NCI-H1105 (cell line): ENCODE measurements at places on chromosomes 1 and 21.
A peak's percentile ranks its signal among the peaks of the same experiment; 100 is the strongest.

- peak; percentile 86 for DNase-seq
Measured at GRCh38 chr1:38296047-38296446, 249.5 kb upstream of the POU3F1 start.

- no peak for DNase-seq
Measured at GRCh38 chr1:183870351-183871077, 65.6 kb downstream of the RGL1 start.

DNA sequence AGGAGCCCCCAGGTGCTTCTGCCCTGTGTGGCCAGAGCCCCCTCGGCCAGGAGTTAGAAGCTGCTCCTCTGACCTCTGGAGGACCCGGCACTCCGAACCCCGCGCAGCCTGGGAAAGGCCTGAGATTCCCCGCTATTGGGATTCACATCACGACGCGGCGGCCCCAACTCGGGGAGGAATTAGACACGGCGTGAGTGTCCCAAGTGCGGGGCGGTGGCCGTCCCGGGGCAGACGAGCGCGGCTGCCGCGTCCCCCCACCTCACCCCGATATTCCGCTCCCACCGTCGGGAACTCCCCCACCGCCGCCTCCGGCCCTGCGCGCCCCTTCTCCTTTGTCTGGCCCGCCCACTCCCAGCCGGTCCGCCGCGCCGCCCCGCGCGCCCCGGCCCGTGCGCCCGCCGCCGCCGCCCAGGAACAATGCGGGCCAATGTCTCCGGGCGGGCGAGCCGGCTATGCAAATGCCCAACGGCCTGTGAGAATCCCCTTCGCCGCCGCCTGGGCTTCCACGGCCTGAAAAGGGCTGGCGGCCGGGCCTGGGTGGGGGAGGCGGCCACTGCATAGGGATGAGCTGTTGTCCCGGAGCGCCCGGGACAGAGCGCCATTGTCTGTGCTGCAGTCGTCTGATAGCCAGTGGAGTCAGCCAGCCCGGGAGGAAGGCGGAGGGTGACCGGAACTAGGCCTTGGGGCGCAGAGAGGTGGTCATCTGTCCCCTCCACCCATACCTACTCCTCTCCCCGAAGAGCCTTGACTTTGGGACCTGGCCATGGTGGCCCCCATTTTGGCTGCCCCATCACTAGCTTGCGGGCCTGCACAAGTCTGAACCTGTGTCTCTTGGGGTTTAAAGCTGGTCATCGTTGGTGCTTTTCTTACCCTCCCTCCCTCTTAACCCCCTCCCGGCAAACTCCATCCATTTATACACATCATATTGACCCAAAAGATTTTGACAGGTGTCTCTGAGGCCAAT, 19.4 kb downstream of the RHBG start:
- no peak for DNase-seq

DNA sequence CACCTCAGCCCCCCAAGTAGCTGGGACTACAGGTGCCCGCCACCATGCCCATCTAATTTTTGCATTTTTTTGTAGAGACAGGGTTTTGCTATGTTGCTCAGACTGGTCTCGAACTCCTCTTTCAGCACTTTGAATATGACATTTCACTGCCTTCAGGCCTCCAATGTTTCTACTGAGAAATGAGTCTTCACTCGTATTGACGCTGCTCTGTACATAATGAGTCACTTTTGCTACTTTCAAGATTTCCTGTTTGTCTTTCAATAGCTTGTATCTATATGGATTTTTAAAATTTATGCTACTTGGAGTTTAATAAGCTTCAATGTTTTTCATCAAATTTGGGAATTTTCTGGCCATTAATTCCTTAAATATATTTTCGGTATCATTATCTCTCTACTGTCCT, 64.7 kb downstream of the GORAB start:
- DNase-seq, result no peak

GRCh38 chr1:30166174-30166573, 557.2 kb downstream of the MATN1 start:
- no peak for DNase-seq

GRCh38 chr1:57013522-57013921, 47.7 kb upstream of the C8B start:
- DNase-seq, result no peak

GRCh38 chr1:9197186-9198099, 37.1 kb upstream of the H6PD start:
- DNase-seq, result no peak

GRCh38 chr1:153422450-153423068, 6.2 kb downstream of the S100A7A start:
- no peak for DNase-seq

DNA sequence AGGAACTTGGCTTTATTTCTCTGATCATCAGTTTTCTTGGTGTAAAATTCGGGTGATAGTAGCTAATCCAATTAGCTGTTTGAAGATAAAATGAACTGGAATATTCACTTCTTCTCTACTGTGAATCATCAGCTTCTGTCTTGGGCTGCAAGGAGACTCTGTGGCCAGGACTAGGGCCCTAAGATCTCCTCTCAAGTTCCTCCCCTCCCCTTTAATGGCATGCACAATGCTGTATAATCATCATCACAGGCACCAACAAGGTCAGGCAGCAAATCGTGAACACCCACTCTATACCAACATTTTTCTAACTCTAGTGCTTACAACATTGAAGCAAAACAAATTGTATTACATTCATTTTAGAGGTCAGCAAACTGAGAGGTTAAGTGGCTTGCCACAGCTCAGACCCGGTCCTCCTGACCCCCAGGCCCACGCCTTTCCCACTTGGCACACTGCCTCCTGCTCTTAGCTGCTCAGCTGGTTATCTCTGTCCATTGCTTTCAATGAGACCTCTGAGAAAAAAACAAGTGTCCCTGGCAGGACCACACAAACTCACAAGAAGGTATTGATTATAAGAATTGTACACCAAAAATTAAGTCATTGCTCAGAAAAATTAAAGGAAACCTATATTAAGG, 31.8 kb downstream of the LRRC52 start:
- DNase-seq, result no peak

GRCh38 chr1:158020886-158021620, 27.6 kb downstream of the KIRREL1 start:
- no peak for DNase-seq

DNA sequence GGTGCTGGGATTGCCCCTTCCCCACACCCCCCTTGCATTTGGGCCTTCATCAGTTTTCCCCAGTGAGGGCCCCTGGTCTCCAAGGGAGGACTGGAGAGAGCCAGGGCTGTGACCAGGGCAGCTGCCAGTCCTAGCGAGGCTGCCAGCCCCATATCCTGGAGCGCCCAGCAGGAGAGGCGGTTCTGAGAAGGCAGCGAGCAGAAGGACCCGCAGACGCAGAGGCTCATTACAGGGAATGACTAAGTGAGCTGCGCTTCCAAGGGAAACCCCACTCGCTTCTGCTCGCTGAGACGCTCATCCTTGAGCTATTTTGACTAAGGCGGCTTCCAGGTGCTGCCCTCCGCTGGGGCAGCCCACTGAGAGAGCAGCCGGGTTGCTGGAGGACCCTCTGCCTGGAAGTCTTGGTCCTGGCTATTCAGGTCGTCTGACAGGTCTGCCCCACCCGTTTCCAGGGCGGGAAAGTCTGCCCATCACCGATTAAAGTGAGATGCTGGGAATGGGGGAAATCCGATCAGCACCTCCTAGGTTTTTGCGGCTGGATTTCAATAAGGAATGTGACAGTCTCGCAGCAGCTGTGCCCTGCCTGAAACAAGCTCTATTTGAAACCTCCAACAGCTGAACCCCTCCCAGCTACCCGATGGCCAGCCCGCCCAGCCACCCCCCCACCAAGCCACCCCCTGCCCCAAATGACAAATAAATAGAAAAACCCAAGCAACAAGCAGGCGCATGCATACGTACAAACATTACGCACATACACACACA, 2.8 kb downstream of the KCNN3 start:
- no peak for DNase-seq

GRCh38 chr1:234676103-234676594, 66.2 kb upstream of the IRF2BP2 start:
- DNase-seq, result no peak

DNA sequence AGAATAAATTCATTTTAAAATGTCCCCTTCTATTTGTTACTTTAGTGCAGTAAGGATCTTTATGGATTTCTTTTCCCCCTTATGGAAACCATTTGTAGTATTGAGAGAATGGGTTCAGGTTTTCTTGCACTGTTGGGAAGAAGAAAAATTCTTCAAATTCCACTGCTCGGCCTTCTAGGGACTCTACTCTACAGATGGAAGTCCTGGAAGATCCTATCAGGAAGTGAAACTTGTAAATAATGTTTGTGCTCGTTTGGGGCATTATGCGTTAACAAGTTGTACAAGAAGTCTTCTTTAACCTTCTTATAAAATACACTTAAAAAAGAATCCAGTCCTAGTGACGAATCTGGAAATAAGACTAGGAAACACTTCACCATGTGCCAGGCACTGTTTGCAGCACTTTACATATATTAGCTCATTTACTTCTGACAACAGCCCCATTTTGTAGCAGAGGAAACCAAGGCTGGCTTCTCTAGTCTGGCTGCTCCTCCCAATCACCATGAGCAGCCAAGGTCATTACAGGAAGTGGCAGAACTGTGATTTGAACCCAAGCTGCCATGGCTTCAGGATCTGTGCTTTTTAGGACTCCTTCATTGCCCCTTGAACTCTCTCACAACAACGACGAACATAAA, 11.8 kb downstream of the LRRC8D start:
- DNase-seq, result no peak

- no peak for DNase-seq
Measured at GRCh38 chr21:33317786-33318486, 6.8 kb upstream of the IFNAR1 start.

DNA sequence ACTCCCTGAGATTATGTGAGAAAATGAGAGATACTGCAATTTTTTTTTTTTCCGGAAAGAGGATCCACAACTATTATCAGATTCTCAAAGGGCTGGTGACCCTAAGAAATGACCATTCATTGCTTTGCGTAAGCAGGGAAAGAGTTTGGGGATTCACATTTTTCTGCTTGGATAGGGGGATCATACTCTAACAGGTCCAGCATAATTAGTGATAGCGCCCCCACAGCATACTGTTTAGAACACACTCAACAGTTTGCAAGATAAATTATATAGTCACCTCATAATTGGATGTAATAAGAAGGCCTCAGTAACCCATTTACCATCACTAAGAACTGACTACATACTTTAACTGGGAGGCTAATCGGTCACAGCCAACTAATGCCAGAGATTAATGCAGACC, 1.9 kb downstream of the CCT3 start:
- no peak for DNase-seq

GRCh38 chr1:8348777-8349472, 31.0 kb downstream of the SLC45A1 start:
- peak; percentile 45 for DNase-seq

DNA sequence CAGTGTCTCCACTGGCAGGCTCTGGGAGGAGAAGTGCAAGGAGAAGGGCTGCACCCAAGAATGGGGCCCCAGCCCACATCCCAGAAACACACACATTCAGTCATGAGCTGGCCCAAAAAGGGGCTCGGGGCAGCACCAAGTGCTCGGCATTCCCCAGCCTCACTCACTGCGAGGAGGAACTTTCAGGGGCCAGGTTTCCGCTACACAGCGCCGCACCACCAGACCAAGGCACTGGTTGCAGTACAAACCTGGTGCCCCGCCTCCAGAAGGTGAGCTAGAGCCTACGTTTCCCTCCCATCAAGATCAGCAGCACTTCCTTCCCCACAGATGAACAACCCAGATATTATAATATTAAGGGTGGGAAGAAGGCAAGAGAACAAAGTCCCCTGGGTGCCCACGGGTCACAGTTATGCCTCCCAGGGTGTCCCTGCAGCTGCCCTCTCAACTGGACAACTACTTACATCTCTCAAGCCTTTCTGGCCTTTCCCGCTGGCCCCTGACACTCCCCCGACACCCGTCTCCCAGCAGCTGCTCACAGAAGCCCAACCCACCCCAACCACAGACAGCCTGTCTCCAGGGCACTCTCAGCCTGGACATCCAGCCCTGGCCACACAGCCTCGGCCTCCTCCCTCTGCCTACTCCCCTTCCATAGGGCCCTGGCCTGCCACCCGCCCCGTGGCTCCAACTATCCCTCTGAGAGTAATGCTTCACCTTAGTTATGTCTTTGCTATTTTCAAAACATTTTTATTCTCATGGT, 3.8 kb downstream of the PBXIP1 start:
- no peak for DNase-seq

- no peak for DNase-seq
Measured at GRCh38 chr21:16408280-16408679, 678.5 kb downstream of the USP25 start.
